GM06990 (cell line): ENCODE measurements at places on chromosomes 16 and 17.

- no peak for DNase-seq
Measured at GRCh38 chr17:9050801-9051401, 29.6 kb downstream of the NTN1 start.

GRCh38 chr17:46733837-46734475 lies 84.5 kb downstream of the WNT3 start:
- no peak for DNase-seq

GRCh38 chr16:63174801-63175200 lies 1138.6 kb upstream of the CDH8 start:
- DNase-seq, result no peak

DNA sequence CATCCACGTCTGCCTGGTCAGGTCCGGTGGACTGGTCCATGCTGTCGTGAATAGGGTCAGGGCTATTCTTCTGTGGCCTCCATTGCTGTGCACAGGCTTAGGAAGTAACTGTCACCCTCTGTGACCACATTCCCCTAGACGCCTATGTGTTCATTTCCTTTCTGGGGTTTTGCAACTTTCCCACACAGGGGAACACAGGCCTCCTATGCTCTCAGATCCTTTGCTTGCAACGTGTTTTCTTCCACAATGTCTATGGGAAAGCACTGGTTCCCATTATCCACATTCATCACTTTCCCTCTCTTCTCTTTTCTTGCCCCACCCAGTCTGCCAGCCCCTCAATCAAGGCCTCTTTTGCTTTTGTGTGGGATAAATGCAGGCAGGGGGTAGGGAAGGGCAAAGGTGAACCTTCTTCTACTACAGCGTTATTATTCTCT lies 43.2 kb upstream of the DNAJA2 start:
- peak; percentile 46 for DNase-seq

DNA sequence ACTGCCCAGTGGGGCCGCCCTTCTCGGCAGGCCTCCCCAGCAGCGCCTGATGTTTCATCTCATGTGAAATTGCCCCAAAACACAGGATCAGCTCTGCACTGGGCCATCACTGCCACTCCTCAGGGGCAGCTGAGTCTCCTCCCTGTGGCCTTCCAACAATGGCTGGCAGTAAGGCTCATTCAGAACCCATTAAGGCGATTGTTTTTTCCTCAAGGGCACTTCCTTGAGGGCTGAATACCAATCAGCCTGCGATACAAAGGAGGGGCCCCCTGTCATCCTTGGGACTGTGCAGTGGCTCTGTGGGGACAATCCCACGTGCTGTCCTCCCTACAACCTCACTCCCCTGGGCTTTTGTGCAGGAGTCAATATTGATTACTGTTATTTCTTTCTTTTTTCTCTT lies 47.5 kb downstream of the XYLT1 start:
- no peak for DNase-seq

DNA sequence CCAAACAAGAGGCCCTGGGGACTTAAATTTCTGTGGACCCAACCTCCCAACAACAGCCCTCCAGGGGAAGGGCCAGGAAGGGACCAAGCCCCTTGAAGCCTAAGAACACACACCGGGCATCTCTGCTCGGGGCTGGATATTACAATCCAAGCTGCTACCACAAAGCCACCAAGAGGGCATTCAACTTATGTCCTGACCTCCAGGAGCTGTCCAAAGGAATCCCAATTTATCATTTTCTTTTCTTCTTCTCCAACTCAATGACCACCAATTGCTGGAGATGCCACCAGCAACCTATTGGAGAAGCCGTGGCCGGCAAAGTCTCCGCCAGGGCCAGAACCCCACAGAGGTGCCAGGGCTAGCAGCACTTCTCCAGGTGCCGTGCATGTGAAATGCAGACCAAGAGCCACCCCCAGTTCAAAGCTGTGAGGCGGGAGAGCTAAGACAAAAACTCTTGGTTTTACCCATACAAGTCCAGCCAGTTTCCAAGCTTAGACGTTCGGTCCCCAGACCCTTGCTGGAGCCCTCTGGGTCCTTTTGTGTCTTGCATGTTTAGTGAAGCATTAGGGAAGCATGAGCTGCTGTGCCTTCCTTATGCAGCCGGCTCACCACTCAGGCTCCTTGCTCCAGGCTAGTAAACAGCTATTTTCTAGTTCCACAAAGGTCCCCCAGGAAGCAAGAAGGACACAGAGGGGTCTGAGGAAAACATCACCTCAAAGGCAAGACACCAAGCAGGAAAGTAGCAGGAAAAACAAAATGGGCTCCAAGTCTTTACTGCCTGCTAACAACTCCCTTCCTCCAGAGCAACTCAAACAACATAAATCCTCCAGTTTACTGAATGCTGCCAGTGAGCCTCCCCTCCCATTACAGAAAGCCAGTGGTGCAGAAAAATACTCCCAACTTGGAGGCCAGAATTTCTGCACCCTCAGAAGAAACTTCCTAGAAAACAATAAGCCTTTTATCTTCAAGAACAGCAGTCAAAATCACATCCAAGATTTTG lies 3.2 kb downstream of the PITPNA start:
- DNase-seq, result no peak

DNA sequence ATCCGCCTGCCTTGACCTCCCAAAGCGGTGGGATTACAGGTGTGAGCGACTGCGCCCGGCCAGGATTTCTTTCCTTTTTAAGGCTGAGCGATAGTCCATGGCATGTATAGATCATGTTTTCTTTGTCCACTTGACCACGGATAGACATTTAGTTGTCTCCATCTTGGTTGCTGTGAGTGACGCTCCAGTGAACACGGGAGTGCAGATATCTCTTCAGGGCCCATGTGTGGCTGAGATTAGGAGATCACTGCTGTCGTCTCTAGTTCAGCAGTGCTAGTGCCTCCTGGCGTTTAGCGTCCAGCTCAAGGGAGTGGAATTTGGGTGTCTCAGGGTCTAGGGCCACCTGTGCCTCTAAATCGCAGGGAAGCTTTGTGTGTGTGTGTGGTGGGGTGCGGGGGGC lies 41.5 kb downstream of the ABCC1 start:
- no peak for DNase-seq

DNA sequence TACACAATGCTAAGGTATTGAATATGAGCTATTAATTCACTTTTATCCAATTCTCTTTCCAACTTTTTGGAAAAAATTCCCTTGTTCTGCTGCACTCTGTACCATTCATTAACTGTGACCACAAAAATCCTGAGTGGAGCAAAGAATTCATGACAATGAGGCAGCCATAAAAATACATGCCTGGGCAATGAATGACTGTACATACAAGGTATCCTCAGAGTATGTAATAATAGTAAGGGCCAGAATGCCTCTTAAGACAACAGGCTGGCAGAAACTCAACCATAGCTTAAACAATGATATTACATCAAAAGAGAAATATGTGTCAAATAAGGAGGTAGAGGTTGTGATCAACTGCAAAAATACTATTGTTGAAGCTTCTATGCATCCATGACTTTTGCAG lies 74.7 kb upstream of the CA10 start:
- DNase-seq, result no peak

GRCh38 chr17:4895657-4896331 lies 3.5 kb upstream of the C17orf107 start:
- DNase-seq, result no peak

- DNase-seq, result peak; percentile 47
Measured at GRCh38 chr16:50265260-50265659, 1.1 kb upstream of the ADCY7 start.

GRCh38 chr17:81837641-81838040 lies 2.8 kb upstream of the PPP1R27 start:
- DNase-seq, result no peak

DNA sequence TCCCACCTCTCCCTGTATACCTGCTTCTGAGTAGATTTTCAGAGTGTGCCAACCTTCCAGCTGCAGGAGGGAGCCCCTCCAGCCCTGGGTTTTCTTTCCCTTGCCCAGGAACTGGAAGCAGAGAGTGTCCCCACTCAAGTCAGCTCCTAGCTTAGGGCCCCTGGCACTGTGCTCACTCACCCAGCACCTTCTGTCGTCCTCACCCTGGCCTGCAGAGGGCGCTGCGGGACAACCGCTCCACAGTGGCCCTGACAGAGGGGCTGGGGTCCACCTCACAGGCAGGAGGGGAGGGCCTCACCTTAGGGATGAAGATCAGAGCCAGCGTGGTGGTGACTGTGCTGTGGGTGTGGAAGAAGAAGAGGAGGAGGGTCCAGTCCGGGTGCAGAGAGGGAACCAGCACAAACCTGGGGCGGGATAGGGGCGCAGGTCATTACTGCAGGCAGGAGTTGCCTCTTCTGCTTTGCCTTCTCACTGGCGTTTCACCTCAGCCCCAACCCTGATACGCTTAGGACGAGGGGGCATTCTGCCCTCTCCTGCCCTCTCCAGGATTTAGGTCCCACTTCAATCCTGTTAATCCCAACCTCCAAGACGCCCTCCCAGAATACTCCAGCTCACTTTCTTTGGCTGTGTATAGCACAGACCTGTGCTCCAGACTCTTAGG lies 10.0 kb downstream of the GPR179 start:
- DNase-seq, result no peak

GRCh38 chr16:6286176-6286575 lies 1046.5 kb upstream of the RBFOX1 start:
- no peak for DNase-seq

GRCh38 chr16:83579027-83579426 lies 228.8 kb upstream of the HSBP1 start:
- no peak for DNase-seq

- no peak for DNase-seq
Measured at GRCh38 chr17:72771734-72772133, 320.8 kb downstream of the SLC39A11 start.
